HS-5 (cell line): ENCODE measurements at places on chromosomes 6 and 20.

- no peak for DNase-seq
Observed at GRCh38 chr6:111406200-111406721, 76.8 kb downstream of the REV3L start.

GRCh38 chr6:153150752-153151440 lies 19.8 kb upstream of the RGS17 start:
- no peak for DNase-seq

DNA sequence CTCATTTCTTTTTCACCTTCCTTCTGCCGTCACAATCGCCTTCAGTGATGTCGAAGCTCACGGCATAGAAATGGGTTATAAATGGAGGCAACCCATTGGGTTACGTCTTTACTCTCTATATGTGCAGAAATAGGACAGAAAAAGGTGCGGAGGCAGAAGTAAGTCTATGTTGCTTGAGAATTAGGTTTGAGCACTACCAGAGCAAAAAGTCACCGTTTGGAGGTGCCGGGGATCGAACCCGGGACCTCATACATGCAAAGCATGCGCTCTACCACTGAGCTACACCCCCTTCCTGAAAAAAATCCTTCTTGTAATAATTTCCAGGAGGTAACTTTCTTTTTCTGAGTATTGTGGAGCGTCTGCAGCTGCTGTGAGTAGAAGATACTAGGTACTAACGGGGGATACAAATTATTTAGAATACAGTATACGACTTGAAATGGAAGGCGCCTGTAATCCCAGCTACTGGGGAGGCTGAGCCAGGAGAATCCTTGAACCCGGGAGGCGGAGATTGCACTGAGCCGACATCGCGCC lies 134.2 kb downstream of the TRIM27 start:
- DNase-seq: peak; percentile 68

GRCh38 chr6:41653691-41654090 lies 15.4 kb downstream of the MDFI start:
- DNase-seq: no peak

DNA sequence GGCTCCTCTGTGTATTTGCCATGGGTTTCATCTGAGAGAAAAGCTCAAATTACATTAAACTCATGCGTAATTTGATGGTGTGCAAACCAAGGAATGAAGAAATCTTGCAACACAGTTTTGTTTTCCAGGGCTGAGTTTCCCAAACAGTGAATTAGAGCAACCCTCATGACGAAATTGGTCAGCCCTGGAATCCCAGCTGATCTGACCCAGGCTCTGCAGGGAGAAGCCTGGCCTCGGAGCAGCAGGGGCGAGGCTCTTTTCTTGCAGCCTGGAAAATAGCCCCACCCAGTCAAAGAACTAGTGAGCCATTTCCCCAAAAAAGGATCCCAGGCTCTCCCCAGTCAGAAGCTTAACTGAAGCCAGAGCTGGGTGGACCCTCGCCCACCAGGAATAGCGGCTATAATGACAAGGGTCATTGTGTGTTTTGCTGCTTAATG lies 107.3 kb upstream of the SNX9 start:
- DNase-seq: peak; percentile 60

GRCh38 chr20:61073376-61073775 lies 178.7 kb upstream of the CDH4 start:
- DNase-seq: no peak

GRCh38 chr6:169385237-169385880 lies 131.7 kb upstream of the THBS2 start:
- DNase-seq: no peak

- DNase-seq: no peak
Observed at GRCh38 chr6:128914051-128914450, 31.1 kb downstream of the LAMA2 start.

DNA sequence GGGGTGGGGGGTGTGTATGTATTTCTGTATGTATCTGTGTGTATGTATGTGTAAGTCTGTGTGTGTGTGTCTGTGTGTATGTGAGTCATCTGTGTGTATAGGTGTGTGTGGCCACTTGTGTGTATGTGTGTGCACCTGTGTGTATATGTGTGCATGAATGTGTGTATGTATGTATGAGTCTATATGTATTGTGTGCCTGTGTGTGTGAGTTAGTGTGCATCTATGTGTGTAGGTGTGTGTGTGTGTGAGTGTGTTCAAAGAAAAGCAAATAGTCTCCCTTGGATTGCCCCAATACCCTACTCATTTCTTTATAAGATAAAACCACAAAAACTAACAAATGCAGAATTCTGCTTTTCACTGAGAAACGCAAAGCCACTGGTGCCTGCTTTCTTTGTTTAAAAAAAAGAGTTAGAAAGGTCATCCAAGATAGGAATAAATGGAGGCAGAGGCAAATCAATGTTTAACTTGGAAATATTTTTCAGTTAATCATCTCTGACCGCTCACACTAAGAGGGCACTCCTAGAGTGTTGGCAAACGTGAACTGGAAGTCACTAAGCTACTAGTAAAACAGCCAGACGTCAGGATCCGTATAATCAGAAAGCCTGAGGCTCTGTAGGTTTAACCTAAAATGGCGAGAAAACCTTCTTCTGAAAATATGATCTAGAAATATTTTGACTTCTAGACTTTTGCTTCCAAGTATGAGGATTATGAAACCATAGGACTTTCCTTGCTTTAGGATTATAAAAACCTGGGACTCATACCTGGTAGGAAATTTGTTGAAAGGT lies 37.4 kb upstream of the JAG1 start:
- DNase-seq: no peak
